ENCODE measurements at places on chromosomes 5 and 9.

DNA sequence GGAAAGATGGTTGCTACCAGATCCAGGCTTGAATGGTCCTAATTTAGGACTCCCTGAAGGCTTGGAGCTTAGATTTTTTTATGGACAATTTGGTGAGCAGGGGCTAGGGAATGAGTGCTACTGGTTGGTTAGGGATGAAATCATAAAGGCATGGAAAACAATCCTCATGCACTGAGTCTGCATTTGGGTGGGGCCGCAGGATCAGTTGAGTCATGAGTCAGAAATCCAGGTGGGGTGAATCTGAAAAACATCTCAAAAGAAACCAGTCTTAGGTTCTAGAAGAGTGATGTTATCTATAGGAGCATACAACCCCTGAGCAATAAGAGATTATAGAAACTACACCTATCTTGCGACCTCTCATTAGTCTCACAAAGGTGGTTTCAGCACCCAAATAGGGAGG lies 300.0 kb downstream of the KIF4B start:
- no peak for DNase-seq

GRCh38 chr5:92559331-92559730 lies 1021.7 kb downstream of the NR2F1-AS1 start:
- DNase-seq: no peak

DNA sequence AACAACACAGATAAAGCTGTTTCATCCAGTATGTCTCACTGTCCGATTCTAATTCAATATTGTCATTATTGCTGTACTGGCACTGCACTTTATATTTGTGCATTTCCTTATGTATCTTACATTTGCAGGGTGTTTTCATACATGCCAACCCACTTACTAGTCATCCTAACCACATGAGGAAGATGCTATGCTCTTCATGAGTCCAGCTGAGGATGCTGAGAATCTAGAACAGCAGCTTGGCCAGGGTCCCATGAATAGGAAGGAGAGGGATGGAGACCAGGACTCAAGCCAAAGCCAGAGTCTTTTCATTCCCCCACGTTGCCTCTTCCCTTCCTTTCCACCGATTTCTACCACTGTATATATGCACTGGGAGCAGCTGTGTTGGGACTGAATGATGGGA lies 292.8 kb upstream of the KLF4 start:
- no peak for DNase-seq

- DNase-seq: no peak
These were observed 827.2 kb downstream of the MAT2B start for GRCh38 chr5:164332349-164333196.
